Posterior cingulate gyrus (tissue), 11 donors: ENCODE measurements at places on chromosomes 5 and 9.

- DNase-seq: no peak
These were observed 538.1 kb upstream of the MEF2C start for GRCh38 chr5:89421035-89421434.

GRCh38 chr5:14742498-14742897, 78.0 kb downstream of the OTULIN start:
- no peak for DNase-seq

GRCh38 chr5:139148306-139148705, 49.9 kb downstream of the SIL1 start:
- DNase-seq: no peak

GRCh38 chr9:91307279-91307678, 54.4 kb downstream of the AUH start:
- no peak for DNase-seq

DNA sequence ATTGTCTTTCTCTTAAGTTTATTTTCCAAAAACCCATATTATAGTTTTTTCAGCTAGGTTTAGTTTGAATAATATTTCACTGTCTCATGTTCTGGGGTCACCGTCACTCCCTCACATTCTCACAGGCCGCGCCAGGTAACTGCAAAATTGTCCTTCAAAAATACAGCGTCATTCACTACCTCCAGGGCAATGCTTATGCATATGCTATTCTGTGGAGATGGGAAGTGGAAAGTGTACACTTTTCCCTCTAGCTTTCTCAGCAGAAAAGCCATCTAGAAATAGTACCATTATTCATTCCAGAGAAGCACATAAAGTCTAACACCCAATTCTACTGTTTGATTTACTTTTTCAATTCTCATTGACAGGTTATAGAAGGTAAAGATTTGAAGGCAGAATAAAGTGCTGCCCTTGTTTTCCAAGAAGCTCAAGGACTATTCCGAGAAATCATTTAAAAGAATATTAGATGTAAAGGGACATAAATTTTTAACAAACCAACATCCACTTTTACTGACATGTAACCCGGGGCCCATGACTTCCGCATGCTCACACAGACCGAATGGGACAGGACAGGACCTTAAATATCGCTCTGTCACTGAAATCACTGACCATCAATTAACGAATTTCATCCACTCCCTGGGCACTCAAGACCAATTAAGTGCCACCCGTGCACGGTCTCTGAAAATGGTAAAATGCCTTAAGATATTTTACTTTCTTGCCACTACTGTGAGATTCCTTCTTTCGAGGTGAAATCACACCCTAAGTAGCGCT, 720 bp downstream of the NUDT12 start:
- DNase-seq: no peak

DNA sequence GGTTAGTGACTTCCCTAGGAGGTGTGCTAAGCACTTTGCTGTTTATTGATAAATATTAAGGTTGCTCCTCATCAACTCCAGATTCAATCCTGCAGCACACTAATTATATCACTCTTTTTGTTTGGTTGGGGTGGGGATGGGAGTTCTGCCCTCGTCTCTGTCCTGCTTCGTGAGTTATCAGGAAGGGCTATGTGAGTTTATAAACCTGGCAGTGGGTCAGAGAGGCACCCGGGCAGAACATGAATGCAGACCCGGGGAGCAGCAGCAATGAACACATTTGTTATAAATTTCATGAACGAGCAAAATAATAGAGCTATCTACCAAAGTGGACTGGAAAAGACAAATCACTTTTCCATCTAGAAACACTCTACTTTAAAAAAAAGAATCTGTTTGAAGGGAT, 125.5 kb upstream of the WWC1 start:
- no peak for DNase-seq

DNA sequence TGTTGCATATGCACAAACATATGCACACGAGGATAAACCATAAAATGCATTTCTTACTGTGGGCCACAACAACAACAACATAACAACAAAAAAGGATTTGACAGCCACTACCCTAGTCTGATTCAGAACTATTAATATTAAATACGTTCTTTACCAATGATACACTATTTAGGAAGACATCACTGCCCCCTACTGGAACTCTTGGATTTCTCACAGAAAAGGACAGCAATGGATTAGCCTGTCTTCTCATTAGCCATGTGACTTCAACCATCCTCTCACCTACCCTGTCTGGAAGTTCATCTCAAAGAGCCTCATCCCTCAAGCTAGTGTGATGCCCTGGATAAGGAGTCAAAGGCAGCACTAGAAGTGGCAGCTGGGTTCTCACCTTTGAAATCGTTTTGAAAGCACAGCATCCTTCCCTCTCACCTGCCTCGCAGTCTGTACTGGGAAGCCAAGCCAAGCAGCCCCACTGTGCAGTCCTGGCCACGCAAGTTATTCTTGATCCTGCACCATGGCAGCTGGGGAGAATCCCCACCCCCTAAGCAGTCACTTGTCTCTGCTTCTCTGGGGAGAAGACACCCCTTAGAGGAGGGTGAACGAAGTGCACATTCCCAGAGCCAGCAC, 64.6 kb downstream of the SH3TC2 start:
- no peak for DNase-seq

- DNase-seq: no peak
These were observed 6.3 kb upstream of the DBN1 start for GRCh38 chr5:177479774-177480173.

- peak; percentile 85 for DNase-seq
These were observed at the start of gene SNX18 for GRCh38 chr5:54517512-54518145. TSS of gene SNX18 (plus strand) at chr5:54517759. CDS start at chr5:54517953, 194 bp downstream.

- no peak for DNase-seq
These were observed 18.5 kb downstream of the MRPL36 start for GRCh38 chr5:1781107-1781506.

- DNase-seq: no peak
These were observed 617.2 kb downstream of the PDE4D start for GRCh38 chr5:59276325-59276675.

GRCh38 chr5:83802686-83803085, 82.0 kb upstream of the HAPLN1 start:
- DNase-seq: no peak

GRCh38 chr9:70367305-70367930, 47.0 kb downstream of the KLF9 start:
- DNase-seq: no peak

DNA sequence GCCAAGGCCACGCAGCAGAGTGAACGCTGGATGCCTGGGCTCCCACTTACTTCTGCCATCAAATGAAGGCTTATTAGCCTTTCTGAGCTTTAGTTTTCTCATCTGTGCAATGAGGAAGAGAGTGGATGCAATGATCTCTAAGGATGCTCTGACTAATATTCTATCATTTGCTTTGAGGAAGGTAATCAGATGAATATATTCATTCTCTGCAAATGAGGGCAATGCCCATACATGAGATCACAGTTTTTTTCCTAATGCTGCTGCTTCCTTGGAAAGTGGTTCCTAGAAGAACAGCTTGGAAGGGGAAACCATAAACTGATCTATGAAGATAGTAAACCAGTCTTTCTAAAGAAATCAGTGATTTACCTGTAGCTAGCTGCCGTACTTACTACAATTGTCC, 152.4 kb downstream of the NSG2 start:
- no peak for DNase-seq

DNA sequence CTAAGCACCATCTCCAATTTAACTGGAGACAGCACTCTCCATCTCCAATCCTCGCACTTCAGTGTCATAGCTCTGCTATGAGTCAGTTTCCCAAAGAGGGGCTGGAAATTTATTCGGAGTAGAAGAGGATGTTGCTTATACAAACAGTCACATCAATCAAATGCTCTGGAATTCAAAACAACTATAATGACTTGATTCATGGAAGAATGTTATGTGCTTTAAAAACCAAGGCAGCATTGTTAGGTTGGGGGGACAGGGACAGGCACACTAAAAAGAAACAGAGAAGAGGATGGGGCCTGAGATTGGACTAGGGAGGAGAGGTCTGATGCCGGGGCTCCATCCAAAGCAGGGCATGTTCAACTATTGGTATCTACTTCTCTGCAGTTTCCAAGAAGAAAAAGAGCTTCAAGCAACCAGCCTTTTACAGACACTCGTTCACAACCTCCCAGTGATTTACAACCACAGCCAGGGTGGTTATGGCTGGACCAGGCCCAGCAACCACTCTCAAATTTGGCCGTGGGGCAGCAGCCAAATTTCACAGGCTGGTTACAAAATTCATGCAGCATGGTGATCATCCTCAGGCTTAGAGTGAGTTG, 117.5 kb upstream of the ZNF366 start:
- DNase-seq: no peak

DNA sequence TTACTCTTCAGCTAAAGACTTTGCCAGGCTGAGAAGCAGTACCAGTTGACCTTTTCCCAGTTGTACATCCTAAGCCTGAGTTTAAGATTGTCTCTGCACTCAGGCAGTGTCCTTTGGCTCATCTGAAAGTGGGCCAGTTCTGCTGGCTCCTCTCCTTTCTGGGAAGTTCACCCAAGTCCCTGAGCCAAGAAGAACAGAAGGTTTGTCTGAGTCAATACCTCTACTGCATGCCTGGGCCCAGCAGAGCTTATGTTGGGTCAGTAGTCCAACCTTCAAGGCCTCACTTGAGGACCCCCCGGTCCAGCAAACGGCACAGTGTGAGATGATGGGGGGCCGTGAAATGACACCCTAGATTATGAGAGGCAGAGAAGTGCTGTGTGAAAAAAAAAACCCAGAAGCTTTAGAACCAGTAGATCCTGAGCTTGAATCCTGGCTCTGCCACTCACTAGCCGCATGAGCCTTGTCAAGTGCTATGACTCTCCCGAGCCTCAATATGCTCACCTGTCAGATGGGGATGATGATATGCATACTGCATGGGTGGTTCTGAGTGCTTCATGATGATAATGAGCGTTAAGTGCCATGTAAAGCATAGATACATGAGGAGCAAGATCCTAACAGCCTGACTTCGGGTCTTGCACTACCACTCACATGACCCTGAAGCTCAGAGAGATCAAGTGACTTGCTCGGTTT, 156.0 kb downstream of the MACROH2A1 start:
- peak; percentile 78 for DNase-seq

- DNase-seq: no peak
These were observed 9.0 kb downstream of the TTLL11 start for GRCh38 chr9:122084026-122084675.

DNA sequence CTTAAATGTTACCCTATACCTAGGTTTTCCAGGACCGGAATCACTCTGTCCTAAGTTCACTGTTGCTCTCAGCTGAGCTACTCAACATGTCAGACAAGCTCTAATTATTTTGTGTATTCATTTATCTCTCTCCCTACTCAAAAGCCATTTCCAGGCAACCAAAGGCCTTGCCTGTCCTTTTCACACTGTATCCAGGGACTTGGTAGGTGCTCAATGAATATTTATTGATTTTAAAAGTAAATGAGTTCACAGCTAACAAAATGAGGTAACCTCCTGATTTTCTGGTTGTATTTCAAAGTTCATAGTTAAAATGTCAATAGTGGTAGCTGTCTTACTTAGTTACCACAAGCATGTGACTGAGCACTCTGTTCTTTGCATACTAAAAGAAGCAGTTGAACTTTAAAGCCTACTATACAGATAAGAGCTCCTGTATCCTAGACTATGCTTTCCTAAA, 522.2 kb downstream of the ACTL7B start:
- no peak for DNase-seq

- DNase-seq: no peak
These were observed 281 bp upstream of the HSD17B4 start for GRCh38 chr5:119452060-119452372.

DNA sequence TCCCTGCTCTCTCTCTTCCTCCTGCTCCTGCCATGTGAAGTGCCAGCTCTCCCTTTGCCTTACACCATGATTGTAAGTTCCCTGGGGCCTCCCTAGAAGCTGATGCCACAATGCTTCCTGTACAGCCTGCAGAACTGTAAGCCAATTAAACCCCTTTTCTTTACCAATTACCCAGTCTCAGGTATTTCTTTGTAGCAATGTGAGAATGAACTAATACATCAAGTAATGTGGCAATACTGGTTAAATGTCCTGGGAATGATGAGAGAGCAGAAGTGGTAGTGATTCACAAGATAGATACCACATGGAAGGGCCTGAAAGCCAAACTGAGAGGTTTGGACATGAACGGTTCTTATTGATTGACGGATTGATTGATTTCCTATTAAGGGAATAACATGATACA, 62.6 kb upstream of the IL12B start:
- no peak for DNase-seq

DNA sequence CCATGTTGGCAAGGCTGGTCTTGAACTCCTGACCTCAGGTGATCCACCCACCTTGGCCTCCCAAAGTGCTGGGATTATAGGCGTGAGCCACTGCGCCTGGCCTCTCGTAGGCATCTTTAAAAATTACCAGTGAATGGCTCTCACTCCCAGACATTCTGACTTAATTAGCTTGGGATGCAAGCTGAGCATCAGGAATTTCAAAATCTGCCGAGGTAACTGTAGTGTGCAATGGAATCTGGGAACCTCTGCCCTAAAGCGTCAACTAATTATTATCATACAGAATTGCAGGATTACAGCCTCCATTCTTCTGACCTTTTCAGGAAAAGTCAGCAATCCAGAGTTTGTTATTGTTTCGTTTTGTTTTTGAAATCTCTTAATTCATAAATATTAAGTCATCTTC, 213.4 kb upstream of the DMAC1 start:
- DNase-seq: no peak

DNA sequence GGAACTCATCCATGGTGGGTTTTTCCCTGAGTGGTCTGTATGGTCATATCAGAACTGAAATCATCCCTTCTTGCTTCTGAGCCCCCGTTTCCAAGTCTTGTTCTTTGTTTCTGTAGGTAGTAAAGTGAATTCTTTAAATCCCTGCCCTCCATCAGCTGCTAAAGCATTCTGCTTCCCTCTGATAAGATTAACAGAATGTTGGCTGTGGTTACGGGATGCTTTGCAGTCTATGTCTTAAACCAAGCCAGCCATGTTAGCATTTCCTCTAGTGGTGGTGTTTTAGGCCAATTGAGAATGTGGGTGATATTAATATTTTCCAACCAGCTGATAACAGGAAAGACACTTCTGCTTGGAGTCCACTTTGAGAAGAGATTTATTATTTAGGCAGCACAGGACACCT, 22.0 kb upstream of the KCNIP1 start:
- no peak for DNase-seq

DNA sequence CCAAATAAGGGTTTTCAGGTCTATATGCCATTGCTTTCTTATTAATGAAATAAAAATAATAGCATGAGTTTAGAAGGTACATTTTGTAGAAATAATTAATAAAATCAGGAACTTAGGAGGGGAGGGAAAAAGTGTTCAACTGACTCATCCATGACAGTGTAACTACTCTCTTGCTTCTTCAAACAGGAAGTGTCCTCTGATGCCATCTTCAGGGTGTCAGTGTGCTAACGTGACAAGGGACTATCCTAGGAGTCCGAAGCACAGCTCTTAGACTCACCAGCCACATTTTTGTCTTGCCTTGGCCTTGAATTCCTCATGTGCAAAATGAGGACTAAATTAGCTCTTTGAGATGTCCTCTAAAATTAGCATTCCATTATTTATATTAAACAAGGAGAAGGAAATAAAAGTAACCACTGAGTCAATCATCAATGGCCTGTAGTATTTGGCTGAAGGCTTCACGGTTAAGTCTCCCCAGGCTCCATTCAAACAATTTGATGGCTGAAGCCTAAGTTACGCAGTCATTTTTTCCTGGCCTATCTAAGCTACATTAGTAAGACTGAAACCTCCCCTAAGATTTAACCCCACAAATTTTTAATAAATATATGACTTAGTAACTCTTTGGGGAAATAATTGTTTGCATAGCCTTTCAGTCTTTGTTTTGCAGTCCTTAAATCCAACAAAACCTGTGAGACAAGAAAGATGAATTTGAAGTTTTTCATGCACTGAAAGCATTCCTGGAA, 151.1 kb downstream of the ARL15 start:
- DNase-seq: no peak

GRCh38 chr9:105968811-105969466, 274.6 kb downstream of the TMEM38B start:
- DNase-seq: no peak

GRCh38 chr9:4293293-4293941, 6.5 kb downstream of the GLIS3 start:
- DNase-seq: no peak
